ENCODE measurements at places on chromosomes 12 and 14. TPM values are rescaled to one million over a fixed set of nuclear protein-coding genes. Genes with fewer than 3 reads are reported as not detected.

The OVCH1 gene
- polyA plus RNA-seq: not detected

DNA sequence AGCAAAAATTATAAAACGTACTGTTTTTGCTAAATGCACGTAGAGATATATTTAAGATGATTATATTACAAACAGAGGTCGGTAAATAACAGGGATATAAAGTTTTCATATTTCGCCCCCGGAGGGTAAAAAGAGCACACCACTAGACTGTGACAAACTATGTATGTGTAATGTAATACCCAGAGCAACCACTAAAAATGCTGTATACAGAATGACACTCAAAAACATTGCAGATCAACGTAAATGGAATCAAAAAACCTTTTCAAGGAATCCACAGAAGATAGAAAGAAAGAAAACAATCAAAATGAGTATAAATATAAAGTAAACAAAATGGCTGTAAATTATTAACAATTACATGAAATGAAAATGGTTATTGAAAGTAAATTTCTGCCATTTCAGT is 37.6 kb upstream of the PRB4 start:
- DNase-seq: no peak

The BEST3 gene
- 0.28 TPM for polyA plus RNA-seq

DNA sequence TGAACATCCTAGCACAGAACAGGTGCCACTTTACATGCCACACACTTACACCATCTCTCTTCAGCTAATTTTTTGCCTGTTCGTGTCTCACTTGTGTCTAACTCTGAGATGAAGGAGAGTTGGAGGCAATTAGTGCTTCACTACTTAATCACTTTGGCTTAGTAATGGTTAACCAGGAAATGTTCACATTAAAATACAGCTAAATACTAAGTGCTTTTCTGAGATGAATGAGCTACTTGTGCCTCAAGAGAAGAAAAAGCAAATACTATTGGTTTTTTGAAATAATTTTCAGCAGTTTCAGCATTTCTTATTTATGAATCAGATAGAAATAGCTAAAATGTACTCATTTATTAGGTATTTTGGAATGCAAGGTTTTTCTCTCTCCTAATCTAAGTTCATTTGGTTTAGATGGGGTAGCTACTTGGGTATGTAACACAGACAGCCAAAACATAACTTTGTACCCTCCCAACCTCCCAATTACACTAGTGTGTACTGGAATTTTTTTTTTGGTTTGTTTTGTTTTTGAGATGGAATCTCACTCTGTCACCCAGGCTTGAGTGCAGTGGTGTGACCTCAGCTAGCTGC is 1474.1 kb upstream of the SEL1L start:
- no peak for DNase-seq

DNA sequence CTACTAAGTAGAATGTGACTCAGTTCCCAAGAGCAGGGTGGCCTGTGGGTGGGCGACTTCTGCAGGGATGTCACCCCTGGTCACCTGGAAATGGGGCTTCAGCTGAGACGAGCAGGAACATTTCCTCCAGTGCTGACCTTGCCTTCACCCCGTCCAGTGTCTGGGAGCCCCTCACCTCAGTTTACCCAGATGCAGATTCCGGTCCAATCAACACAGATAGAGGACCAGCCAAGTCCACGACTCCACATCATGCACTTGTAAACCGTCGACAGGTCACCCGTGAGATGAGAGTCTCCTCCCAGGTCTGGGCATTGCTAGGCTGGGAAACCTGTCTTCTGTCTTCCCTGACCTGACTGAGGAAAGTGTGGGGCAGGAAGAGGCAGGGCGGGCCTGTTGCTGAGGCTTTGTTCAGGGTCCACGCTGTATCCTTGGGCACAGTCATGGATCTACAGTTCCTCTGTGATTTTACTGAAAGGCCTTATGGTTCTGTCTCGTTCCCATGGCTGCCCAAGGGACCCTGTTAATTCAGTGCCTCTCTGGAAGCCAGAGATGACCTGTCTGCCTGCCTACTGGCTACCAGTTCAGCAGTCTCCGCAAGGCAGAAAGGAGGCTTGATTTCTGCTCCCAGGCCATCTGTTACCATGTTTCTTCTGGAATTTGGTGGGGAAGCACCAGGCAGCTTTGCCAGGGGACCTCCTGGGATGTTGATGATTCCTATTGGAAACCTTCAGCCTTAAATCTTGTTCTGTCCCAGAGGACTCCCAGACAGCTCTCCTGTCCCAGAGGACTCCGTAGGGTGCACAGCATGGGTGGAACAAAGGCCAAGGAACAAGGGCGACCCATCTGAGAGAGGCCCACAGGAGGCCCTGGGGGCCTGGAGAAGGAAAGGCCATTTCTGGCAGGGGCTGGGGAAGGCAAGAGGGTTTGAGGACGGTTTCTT is 288.5 kb upstream of the RTL1 start:
- no peak for DNase-seq

The GPD1 gene
- 0.62 TPM for polyA plus RNA-seq

The KLRC1 gene
- polyA plus RNA-seq: 0.73 TPM

- no peak for DNase-seq
These were observed 894.0 kb downstream of the NRXN3 start for GRCh38 chr14:79064214-79064613.

The PABPN1 gene
- 226 TPM for polyA plus RNA-seq

- no peak for DNase-seq
These were observed 220.3 kb downstream of the KTN1 start for GRCh38 chr14:55800156-55800785.

GRCh38 chr12:4719821-4720636 is at the start of gene GALNT8:
Gene GALNT8, plus strand, starts transcription at chr12:4720400. Its CDS starts 278 bp downstream, at chr12:4720678.
- no peak for DNase-seq

The CLEC6A gene
- not detected for polyA plus RNA-seq

- no peak for DNase-seq
These were observed 352 bp downstream of the PLXNC1 start for GRCh38 chr12:94148739-94149118.

DNA sequence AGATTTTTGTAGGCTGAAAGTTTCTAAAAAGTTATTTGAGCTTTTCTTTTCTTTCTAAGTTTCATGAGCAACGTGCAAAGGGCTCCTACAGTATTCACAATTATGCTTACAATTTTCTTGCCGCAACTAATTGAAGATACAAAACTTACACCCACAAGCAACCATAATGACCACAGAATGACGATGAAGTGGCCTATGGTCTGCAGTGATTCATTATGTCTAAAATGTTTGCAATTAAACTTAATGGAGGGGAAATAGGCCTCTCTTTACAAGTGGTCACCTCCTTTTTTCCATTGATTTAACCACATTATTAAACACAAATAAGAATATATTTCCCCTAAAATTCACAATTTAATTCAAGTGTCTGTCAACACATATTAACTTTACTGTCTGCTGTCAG is 732.6 kb upstream of the FLRT2 start:
- no peak for DNase-seq

DNA sequence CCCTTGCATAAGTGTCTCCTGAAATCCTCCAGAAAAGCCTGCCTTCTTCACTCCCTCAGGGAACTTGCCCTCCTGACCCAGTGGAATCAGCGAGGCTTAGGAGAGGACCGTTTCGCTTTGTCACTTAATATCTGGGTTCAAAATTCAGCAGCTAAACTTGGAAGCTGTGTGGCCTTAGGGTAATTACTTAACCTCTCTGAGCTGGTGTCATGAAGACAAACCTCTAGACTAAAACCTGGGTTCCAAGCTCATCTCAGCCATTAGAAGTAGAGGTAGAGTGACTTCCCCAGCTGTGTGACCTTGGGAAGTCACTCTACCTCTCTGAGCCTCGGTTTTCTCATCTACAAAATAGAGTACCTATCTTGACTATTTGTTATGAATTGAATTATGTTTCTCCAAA is 18.3 kb upstream of the RBM19 start:
- DNase-seq: no peak

DNA sequence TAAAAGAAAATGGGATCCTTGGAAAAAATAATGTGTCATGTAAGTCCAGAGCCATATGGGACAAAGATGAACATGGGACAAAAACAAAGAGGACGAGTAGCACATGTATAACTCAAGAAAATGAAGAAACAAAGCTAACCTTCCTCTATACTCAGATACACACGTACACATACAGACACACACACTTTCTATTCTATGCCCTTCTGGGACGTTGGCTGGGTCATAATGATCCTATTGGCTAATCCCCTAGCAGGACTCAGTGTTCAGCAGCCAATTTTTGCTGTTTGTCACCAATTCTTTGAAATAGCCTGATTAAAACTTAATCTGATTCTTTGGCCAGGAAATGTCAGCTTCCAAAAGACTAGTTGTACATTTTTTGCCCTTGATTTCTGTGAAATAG is 189.4 kb upstream of the FOXG1 start:
- no peak for DNase-seq

The MUCL1 gene
- polyA plus RNA-seq: not detected

GRCh38 chr12:4506870-4507269 is 31.8 kb upstream of the RAD51AP1 start:
- DNase-seq: no peak

All from left lung (tissue), 14 donors.